ENCODE measurements at places on chromosomes 6 and 20. TPM values are rescaled to one million over a fixed set of nuclear protein-coding genes. Genes with fewer than 3 reads are reported as not detected.

The GPX5 gene
- total RNA-seq, result not detected

The LTA gene
- total RNA-seq, result not detected

The PI16 gene
- total RNA-seq, result not detected

The FHL5 gene
- not detected for total RNA-seq

The OR11A1 gene
- not detected for total RNA-seq

The LBP gene
- not detected for total RNA-seq

The FUT9 gene
- total RNA-seq, result 6.3 TPM

DNA sequence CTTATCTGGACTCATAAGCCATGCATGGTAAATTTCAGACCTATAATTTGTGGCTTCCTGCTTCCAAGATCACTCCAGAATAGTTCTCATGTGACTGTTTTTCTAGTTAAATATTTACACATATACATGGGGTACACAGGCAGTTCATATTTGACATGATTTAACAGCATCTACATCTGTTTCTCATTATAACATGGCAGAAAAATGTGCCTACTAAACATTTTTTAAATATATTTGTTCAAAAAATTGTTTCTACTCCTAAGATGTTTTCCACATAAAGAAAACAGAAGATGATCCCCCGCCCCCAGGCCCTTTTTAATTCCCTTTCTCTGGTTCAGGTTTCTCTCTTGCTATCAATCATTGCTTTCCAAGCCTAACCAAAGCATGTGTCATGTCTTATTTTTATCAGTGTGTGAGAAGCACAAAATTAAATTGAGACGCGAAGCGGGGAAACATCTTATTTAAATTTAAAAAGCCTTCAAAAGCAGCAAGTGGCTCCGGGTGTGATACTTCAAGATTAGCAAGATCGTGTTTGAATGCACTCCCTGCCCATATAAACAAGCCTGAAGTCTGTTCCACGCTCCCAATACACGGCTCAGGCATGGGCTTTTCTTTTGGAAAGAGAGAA is 37.3 kb downstream of the IPCEF1 start:
- no peak for DNase-seq

DNA sequence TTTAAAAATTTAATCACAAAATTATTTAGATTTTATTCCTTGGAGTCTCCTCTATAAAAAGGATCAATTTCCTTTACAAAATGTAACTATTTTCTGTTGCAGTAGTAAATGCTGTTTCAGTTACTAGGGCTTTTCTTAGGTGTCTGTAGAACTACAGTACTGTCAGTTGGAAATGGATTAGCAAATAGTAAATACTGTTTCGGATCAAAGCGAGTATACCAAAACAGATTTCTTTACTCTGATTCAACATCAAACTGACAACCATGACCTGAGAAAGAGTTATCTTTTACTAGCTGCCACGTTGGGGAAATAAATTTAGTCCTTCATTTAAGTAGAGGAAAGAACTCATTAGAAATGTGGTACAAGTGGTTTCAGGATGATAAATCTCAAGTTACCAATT is 172.5 kb downstream of the HS3ST5 start:
- DNase-seq, result no peak

DNA sequence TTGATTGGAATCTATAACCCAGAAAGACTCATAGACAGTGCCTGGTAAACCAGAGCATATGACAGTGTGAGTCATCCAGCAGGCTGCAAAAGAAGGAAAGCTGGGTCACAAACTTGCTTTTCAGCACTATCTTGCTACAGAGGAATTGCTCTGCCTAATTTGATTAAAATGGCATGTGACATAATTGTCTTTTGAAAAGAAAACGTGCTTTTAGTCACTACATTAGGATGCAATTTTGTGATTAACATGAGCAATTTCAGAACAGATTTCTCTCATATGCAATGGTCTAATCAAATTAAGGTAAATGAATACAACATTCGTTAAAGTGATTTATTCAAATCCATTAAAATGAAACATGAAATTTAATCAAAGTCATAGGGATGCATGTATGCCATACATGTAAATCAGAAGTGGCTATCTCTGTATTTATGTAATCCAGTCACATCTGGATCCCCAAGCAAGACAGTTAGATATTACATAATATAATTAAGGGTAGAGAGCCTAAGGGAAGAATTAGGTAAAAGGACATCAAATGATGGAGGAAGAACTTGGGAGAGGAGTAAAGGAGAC is 400.0 kb upstream of the HTR1E start:
- no peak for DNase-seq

- peak; percentile 87 for DNase-seq
These were observed 1.0 kb downstream of the CALHM6 start for GRCh38 chr6:116461932-116462885.

DNA sequence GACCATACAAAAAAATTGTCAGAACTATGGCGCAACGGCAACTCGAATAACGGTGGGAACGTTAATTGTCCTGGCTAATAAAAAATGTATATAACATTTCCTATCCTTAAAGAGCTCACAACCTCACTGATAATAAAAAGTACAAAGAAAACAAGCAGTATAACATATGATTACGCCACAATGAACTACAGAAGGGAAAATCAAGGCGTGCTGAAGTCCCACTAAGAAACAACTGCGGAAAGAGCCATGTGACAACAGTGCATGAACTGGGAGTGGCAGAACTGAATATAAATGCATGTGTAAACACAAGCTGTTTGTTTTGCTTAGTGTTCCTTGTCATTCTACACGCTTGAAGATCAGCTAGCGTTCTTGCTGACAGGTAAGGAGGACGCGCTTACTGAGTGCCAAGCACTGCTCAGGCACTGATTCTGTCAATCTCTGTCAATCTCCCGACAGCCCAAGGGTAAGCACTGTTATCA is 466 bp upstream of the PSMB1 start:
- DNase-seq, result no peak

- no peak for DNase-seq
These were observed 8.2 kb downstream of the CDH26 start for GRCh38 chr20:59966428-59966827.

- no peak for DNase-seq
These were observed 391.2 kb downstream of the PRKN start for GRCh38 chr6:162336359-162336758.

- no peak for DNase-seq
These were observed 122.7 kb upstream of the AGPAT4 start for GRCh38 chr6:161396539-161396938.

DNA sequence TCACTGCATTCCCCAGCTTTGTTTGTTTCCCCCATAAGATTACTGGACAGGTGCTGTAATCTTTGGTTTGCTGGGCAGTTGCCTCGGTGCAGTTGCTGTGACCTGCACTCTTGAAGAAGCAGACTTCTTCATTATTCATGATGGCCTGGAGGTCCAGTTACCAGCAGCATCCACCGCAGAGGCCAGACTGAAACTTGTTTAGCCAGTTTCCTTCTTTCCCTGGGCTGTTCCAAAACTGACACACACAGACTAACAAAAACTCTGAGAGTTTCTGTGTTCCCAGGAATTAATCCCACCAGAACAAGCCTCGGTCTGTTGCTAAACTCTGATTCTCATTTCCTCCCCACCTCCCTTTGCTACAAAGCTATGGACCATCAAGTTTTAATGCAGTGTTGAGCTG is 144.1 kb downstream of the QRSL1 start:
- DNase-seq, result no peak

DNA sequence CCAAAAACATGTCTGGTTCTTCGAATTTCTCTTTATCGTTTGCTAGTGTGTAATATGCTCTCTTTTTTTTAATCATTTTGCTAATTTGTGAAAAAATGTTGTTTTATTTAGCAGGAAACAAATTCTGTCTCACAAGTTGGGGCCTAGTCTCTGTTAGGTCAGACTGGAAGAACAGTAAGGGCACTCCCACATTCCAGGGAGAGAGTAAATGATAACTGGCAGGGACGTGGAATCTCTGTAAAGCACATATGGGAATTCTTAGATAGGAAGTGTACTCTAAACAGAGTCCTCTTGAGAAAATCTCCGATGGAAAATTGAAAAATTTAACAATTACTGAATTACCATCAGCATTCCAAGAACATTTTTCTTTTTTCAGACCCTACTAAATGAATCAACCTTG is 16.4 kb upstream of the CCDC28A start:
- no peak for DNase-seq

- no peak for DNase-seq
These were observed 9.7 kb downstream of the MAPRE1 start for GRCh38 chr20:32829311-32830005.

GRCh38 chr20:9978397-9979004 is 56.3 kb upstream of the ANKEF1 start:
- DNase-seq, result peak; percentile 80

- DNase-seq, result peak; percentile 9
These were observed 262.4 kb upstream of the AGPAT4 start for GRCh38 chr6:161536224-161536630.

GRCh38 chr20:51026269-51026668 is 3.4 kb upstream of the KCNG1 start:
- DNase-seq, result no peak

DNA sequence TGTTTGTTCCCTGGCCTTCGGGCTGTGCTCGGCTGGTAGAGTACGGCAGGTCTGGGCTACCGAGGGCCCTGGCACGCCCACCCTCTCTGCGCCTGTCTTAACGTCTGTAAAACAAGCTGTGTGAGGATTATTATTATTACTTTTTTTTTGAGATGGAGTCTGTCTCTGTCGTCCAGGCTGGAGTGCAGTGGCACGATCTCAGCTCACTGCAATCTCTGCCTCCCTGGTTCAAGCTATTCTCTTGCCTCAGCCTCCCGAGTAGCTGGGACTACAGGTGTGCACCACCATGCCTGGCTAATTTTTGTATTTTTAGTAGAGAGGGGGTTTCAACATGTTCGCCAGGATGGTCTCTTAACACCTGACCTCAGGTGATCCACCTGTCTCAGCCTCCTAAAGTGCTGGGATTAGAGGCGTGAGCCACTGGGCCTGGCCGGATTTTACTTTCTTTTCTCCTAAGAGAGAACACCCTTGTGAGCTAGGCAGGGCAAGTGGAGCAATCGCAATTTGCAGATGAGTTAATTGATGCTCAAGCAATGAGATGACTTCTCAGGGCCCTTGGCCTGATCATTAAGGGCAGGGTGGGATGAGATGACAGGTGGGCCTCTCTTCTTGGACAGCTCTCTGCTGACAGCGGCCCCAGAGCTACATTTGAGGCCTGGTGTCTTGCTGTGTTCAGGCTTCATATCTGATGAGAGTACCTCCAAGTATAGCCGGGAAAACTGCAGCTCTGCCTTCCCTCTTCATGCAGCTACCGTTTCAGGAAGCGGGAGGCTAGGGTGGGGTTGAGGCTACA is 859 bp upstream of the SMIM29 start:
- DNase-seq, result no peak

DNA sequence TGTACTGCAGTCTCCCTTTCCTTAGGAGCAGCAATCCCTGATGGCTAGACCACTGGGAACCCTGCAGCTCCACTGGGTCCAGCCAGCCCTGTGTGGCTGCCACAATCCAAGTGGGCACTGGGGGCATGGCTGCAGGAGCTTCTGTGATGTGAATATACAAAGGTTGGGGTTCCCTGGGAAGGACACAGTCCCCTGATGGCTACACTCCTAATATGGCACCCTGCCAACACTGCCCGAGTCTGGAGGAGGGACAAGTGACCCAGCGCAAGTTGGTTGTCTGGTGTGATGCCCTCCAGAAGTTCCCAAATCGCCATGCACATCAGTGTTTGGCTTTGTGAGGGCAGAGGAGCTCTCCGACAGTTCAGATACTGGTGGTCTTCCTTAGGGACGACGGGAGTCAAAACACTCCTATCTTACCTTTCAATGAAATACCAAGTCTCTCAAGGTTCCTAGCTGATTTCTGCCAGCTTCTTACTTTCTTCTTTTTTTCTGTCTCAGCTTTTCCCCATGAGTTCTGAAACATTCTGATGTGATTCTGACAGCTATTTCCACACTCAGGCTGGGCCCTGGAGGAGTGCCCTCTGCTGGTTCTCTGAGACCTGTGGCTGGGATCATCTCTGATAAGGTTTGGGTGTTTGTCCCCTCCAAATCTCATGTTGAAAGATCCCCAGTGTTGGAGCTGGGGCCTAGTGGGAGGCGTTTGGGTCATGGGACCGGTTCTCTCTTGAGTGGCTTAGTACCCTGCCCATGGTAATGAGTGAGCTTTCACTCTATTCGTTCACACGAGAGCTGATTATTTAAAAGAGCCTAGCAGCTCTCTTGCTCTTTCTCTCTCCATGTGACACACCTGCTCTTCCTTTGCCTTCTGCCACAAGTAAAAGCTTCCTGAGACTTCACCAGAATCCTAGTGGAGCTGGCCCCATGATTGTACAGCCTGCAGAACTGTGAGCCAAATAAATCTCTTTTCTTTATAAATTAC is 15.5 kb upstream of the ZFP57 start:
- DNase-seq, result peak; percentile 49

DNA sequence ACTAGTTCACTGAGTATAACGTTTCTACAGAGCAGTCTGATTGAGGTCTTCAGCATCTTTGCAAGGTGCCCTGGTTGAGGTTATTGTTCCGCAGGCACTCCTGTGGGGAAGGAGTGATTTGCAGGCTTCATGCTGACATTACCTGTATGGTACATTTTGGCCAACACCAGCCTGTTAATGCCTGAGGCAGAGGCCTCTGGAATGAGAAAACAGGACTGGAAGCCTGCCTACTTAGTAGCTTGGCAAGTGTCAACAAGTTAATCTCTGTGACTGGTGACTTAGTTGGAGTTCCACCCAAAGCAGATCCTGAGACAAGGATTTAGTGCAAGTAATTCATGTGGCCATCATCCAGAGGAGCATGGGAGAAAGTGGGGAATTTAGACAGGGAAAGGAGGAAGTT is 24.6 kb downstream of the MAS1 start:
- DNase-seq, result no peak

- DNase-seq, result no peak
These were observed 51.8 kb upstream of the SLCO4A1 start for GRCh38 chr20:62590309-62591121.

DNA sequence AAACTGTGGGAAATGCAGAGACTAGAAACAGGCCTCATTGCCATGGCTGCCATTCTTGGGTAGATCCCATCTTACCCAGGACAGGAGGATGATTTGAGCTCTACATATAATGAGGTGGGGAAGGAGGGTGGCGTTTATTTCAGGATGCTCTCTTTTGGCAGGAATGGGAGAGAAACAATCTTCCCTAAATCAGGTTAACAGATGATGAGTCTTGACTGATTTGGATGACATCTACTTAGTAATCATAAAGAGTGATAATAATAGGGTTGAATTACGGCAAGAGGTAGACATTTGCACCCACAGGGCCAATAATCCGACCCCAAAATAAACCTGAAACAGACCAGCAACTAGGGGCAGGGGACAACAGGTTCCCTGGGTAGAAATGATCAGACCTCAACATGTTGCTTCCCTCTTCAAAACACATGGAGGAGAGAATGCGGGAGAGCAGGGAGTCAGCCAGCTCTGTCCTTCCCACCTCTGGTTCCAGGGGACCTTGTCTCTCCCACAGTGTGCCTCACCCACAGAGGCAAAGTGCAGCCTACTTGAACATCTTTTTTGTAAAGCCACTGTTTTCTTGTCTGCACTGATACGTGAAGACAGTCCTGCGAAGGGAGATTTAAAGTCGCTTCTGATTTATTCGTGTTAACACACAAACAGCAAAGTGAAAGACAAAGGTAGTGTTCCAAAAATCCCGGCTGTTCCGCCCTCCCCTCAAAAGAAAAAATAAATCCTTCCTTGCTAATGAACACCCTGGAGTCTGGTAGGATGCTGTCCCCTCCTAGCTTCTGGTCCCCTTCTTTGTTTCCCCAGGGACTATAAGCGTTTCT is 3.9 kb downstream of the FOXQ1 start:
- no peak for DNase-seq

- DNase-seq, result no peak
These were observed 405.1 kb downstream of the TAF4 start for GRCh38 chr20:61660559-61660958.

GRCh38 chr6:3822747-3823445 is 26.3 kb upstream of the FAM50B start:
- DNase-seq, result no peak
